ENCODE measurements at places on chromosomes 2 and 18.

GRCh38 chr2:207913772-207914358 lies 111.5 kb downstream of the PLEKHM3 start:
- no peak for DNase-seq

GRCh38 chr2:109407276-109408042 lies 206.3 kb downstream of the SEPTIN10 start:
- no peak for DNase-seq

DNA sequence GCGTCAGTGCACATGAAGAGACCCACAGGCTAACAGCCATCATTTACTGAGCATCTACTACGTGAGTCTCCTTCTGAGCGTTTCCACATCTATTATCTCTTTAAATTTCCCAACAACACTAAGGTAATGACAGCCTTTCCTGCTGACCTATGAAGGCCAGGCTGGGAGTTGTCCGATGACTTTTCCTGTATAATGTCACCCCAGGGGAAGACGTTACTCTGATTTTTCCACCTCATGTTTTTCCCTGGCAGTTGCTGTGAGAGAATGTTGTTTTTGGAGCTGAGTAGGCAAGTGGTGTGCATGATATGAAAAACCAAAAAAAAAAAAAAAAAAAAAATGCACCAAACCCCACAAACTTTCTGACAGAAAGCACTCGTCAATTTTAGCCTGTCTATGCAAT lies 207.6 kb downstream of the SLC8A1 start:
- DNase-seq = no peak

- DNase-seq = no peak
Observed at GRCh38 chr2:25049422-25049821, 7.5 kb downstream of the EFR3B start.

- no peak for DNase-seq
Observed at GRCh38 chr2:210421916-210422315, 54.6 kb downstream of the LANCL1 start.

DNA sequence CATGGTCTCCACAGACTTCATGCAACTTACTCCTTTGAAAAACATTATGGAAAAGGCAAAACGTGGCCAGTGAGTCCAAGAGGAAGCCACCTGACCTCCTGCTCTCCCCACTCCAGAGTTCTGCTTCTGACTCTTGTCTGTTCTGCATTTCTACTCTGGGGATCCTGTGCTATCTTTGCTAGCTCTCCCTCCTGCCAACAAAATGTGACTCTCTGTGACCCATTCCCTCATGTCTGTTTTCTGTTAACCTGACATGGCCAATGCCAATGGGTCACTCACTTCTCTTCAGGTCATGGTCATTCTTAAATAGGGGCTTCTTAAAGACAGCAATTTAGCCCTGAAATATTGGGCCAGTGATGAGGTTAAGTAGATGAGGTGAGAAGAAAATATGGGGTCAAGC lies 210.3 kb downstream of the CDH20 start:
- no peak for DNase-seq

- DNase-seq = no peak
Observed at GRCh38 chr18:7201096-7201495, 29.8 kb upstream of the LRRC30 start.

DNA sequence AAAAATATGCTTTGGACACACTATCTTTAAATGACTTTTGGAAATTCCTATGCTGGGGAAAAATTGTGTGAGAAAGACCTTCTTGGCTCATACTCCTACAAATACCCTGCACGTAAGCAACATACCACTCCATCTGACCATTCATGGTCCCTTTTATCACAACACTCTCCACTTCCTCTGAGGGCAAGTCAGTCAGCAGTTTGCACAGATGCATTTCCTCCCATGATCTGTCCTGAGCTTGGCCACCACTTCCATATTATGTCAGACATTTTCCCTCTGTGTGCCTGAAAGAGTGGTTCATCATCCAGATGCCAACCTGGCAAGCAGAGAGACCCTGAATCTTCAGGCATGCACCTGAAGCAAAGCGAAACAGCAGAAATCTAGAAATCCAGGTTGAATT lies 16.1 kb upstream of the REG3G start:
- no peak for DNase-seq

- no peak for DNase-seq
Observed at GRCh38 chr2:148721991-148722777, 77.6 kb downstream of the EPC2 start.

- DNase-seq = no peak
Observed at GRCh38 chr2:196288006-196288538, 116.7 kb upstream of the STK17B start.

DNA sequence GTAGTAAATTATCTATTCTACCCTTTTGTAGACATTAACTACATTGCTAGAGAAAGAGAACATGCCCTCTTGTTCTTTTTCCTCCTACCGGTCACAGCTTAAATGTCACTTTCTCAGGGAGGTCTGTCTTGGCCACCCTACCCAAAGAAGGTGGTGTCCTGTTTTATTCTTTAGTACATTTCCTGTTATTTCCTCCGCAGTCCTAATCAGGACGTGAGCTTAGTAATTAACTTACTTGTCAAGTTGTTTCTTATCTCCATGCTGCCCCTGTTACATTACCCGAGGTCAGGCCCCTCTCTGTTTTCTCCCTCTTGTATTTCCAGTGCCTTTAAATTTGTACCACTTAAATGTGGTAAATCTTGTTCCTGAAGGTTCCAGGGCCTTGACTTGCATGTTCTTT lies 73.7 kb upstream of the RMDN2 start:
- DNase-seq = no peak

DNA sequence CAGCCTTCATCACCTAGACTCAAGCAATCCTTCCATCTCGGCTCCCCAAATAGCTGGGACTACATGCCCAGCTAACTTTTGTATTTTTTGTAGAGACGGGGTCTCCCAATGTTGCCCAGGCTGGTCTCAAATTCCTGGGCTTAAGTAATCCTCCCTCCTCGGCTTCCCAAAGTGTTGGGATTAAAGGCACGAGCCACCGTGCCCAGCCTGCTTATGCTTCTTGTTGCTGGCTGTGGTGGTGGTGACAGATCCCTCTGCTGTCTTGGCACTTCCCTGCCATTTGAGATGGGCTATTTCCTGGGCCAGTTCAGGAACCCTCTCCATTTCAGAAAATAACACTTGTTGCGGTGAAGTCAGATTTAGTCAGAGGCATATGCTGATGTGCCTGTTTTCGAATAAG lies 28.8 kb downstream of the GATA6 start:
- DNase-seq = no peak

GRCh38 chr18:31685097-31686082 lies 1.0 kb upstream of the B4GALT6 start:
- peak; percentile 14 for DNase-seq

DNA sequence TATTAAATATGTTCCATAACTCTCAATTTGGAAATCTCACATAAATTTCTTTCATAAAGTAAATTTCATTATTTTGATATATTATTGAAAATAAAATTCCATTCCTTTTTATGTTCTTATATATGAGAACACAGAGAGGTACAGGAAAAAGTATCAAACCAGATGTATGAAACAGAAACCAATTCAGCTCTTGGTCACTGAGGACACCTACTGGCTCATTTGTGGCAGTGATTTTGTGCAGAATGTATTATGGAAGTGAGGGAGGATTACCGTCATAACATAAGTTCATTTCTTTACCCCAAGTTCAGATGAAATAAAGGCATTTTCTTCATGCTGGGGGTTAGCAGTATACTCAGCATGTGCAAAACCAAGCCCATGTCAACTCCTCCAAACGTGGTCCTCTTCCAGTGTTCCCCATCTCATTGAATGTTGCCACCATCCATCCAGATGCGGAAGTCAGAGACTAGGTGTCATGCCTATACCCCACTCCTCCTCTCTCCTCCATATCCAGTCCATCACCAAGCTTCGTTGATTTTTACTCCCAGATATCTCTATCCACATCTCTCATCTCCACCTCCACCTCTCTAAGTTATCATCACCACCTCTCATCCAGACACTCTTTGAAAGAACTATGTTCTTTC lies 41.7 kb upstream of the MALL start:
- peak; percentile 11 for DNase-seq

- no peak for DNase-seq
Observed at GRCh38 chr2:33984131-33984530, 385.0 kb upstream of the FAM98A start.

GRCh38 chr18:73805991-73806390 lies 341.6 kb downstream of the FBXO15 start:
- no peak for DNase-seq

GRCh38 chr2:127576433-127577207 lies 41.1 kb downstream of the MYO7B start:
- DNase-seq = no peak

DNA sequence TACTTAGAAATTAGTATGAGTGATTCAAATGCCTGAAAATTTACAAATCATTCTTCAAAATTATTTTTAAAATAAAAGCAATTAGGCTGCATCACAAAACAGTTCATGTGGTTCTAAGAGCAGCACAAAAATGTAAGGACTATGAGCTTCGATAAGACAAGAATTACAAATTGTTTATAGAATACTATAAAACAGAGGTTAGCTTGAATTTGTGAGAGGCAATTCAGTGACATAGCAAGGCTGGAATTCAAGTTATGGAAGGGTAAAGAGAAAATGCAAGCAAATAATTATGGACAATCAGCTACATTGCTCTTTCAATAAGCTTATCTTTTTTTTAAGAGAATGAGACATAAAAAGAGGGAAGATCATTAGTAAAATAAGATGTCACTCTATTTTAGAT lies 7.1 kb upstream of the XIRP2 start:
- DNase-seq = no peak

- no peak for DNase-seq
Observed at GRCh38 chr2:129011466-129012061, 692.9 kb upstream of the HS6ST1 start.

- no peak for DNase-seq
Observed at GRCh38 chr2:230430957-230431910, 15.2 kb downstream of the SP100 start.

- DNase-seq = no peak
Observed at GRCh38 chr2:211946960-211947359, 591.6 kb downstream of the ERBB4 start.
